ENCODE measurements at places on chromosomes 3 and 15.

GRCh38 chr15:42955518-42955917, 34.9 kb upstream of the TTBK2 start:
- no peak for DNase-seq

DNA sequence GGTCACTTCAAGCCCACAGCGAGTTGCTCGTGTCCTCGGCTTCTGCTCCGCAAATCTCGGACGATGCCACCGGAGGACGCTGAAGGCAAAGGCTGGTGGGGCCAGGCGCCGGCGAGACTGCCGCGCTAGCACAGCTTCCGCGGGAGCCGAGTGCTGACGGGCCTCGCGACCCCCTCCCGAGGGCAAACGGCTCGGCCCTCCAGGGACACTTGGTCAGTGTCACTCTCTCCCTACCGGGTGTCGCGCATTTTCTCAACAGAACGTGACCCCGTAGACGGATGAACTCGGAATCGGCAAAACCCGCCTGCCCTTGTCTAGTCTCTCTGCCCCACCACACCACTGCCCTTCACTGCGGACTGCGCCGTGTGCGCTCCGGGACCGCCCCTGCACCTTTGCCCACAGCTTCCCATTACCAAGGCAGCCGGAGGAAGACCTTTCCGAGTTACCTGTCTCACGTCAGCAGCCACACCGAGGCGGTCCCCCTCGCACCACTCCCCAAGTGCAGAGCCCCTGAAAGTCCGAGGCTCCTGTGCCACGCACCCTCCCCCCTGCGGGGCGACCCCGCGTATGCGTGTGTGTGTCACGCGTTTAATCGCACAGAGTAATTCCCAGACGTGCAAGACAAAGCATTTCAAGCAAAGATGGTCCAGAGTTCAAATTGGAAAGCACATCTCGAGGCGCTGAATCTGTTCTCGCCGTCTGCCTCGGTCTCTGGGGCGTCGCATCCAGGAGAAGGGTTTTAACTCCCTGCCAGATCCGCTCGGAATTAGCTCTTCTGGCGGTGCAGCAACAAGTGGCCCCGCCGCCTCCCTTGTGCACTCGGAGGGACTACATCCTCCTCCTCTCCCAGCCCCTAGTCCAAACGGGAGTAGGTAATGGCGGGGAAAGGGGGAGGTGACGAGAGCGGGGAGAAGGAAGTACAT, 245.0 kb upstream of the TOPAZ1 start:
- peak; percentile 54 for DNase-seq

GRCh38 chr15:90610190-90610589, 80.5 kb downstream of the CRTC3 start:
- DNase-seq: no peak

DNA sequence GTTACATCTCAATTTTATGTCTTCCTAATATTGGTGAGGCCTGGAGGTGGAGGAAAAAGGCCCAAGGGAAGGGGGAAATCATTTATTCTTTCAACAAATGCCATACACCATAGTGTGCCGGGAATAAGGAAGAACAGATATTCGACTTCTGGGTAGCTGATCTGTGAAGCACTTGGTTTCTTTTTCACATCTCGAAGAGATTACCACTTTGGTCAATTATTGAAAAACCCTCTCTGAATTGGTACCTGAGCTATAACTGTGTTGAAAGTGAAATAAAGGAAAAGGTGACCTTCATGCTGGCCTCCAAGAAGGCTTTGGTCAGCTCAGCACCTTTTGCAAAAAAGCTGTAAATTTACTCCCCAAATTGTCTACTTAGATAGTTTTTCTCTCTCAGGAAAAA, 14.2 kb upstream of the MB21D2 start:
- no peak for DNase-seq

DNA sequence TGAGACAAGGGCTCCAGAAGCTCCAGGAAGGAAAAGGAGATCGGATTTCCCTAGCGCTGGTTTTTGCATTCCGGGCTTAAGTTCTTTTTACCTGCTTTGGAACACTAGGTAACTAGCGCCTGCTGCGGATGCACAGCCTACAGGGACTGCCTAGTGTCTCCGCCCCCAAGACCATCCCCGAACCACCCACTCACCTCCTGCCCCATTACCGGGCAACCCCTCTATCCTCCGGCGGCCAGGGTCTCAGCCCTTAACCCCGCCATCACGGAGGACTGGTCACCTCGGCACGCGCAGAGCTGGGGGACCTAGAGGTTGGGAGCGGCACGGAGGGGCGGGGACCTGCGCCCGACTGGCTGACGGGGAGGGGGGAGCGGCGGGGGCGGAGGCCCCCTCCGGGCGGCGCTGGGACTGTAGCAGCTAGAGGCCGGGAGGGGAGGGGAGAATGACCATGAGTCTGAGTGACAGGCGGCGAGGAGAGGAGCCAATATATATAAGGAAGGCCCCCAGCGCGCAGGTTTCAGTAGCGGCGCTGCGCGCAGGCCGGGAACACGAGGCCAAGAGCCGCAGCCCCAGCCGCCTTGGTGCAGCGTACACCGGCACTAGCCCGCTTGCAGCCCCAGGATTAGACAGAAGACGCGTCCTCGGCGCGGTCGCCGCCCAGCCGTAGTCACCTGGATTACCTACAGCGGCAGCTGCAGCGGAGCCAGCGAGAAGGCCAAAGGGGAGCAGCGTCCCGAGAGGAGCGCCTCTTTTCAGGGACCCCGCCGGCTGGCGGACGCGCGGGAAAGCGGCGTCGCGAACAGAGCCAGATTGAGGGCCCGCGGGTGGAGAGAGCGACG, at the start of gene DLL4:
Gene DLL4, plus strand, starts transcription at position 520 of the 839 bp plus-strand sequence. CDS start 329 bp downstream, outside the sequence.
- no peak for DNase-seq

DNA sequence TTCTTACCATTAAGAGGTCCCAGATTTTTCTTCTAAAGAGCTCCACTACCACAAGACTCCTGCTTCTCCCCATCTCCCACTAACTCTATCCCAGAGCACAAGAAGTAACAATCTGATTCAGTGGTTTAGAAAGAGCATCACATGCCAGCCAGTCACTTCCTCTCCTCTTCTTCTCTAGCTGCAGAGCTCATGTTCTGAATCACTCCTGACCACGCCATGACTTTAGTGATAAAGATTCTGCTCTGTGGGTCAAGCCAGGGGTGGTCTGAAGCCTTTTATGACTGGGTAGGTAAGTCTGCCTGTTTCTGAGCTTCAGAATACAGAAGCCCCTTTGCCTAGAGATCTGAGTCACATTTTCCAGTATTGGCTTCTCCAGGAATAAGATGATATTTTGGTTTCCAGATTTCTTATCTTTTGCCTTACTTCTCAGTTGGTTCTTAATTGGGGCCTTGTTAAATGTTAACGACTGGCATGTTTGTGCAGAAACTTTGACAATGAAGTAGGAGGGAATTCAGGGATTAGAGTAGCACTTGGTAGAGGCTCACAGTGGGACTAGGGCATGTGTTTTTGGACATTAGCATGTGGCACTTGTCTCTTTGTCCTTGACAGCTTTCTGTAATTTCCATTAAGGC, 27.6 kb upstream of the ADAMTSL3 start:
- no peak for DNase-seq

DNA sequence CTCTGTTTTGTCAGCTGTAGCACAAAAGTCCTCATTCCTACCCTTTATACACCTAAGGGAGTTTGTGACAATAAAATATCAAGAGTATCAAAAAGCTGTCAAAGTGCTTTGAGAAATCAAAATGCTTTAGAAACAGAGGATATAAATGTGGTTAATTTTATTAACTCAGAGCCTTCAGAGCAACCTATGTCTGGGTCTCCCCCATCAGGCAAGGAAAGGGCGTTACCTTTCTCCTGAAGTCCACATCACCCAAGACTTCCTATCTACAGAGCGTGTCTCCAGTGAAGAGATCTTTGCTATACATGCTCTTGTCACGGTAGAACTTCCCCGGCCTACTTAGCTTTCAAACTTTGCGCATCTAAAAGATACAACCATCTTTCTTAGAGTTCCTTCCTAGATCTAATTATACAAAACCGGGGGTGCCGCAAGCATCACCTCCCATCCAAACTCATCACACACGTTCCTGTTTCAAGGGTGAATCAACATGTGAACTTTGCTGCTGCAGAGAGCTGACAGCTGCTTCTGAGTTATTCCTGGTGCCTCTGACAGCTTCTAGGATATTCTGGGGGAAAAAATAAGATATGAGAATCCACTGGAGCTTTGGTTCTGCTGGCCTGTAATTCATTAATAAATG, 93.0 kb downstream of the RARB start:
- DNase-seq: no peak

GRCh38 chr3:155494332-155494731, 200.8 kb upstream of the STRIT1 start:
- no peak for DNase-seq

- DNase-seq: no peak
Measured at GRCh38 chr3:46564190-46565021, 1.7 kb downstream of the LRRC2 start.

DNA sequence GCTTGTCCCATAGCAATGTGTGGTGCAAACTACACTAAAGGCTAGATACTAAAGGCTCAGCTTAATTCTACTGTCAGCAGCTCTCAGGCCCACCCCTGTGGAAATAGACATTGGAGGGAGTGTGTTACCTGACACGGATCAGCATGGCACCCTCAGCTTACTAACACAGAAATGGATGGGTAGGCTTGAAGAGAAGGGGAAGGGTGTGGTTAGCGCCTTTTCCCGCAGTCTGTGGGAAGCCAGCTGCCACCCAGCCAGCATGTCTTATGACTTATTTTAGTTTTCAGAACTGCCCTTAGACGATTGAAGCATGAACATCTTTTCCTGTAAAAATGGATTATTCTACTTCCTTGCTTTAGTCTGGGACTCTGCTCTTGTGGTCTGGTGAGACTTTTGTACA, 25.8 kb upstream of the ADPGK start:
- DNase-seq: no peak

- no peak for DNase-seq
Measured at GRCh38 chr3:60754617-60755016, 496.6 kb downstream of the FHIT start.

- no peak for DNase-seq
Measured at GRCh38 chr3:185758912-185759311, 65.9 kb downstream of the IGF2BP2 start.

- DNase-seq: no peak
Measured at GRCh38 chr15:91158415-91159394, 58.6 kb downstream of the SV2B start.

GRCh38 chr15:50415752-50416404, 8.3 kb upstream of the USP8 start:
- DNase-seq: no peak

GRCh38 chr3:71160785-71161546, 422.6 kb downstream of the FOXP1 start:
- peak; percentile 61 for DNase-seq

- no peak for DNase-seq
Measured at GRCh38 chr3:154304116-154304786, 20.0 kb downstream of the DHX36 start.

GRCh38 chr15:92914768-92915221, 14.7 kb downstream of the CHD2 start:
- no peak for DNase-seq

- no peak for DNase-seq
Measured at GRCh38 chr3:136189043-136189442, 7.1 kb downstream of the MSL2 start.

DNA sequence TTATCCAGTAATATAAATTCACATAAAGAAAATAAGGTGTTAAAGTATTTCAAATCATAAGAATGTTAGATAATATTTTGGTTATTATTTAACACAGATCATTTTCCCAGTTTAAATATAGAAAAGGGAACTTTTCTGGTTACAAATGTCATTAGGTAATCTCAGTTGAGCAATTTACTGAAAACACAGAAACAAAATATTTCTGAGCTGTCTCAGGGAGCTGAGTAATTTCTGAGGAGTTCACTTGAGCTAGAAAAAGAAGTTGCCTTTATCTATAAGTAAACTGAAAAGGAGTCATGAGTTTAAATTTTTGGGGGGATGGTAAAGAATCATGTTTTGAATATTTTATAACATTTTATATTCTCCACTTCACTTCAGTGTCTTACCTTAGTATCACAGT, 855.4 kb upstream of the ARPP21 start:
- no peak for DNase-seq

- DNase-seq: no peak
Measured at GRCh38 chr3:159786489-159787177, 202.0 kb upstream of the IL12A start.

All from HS-27A (cell line).